ENCODE measurements at places on chromosomes 3 and 15. TPM values are rescaled to one million over a fixed set of nuclear protein-coding genes. Genes with fewer than 3 reads are reported as not detected.

GRCh38 chr3:133599280-133599679 is 25.8 kb downstream of the CDV3 start:
- H3K27me3 ChIP-seq = no peaks in the 10 kb centered on the region
- peaks cover 15% of the 10 kb centered on the region for H3K4me1 ChIP-seq
- DNase-seq = no peak
- H3K27ac ChIP-seq = no peak overlapping the region
- peaks cover 18% of the 10 kb centered on the region for H3K36me3 ChIP-seq
- no peak overlapping the region for H3K4me3 ChIP-seq

DNA sequence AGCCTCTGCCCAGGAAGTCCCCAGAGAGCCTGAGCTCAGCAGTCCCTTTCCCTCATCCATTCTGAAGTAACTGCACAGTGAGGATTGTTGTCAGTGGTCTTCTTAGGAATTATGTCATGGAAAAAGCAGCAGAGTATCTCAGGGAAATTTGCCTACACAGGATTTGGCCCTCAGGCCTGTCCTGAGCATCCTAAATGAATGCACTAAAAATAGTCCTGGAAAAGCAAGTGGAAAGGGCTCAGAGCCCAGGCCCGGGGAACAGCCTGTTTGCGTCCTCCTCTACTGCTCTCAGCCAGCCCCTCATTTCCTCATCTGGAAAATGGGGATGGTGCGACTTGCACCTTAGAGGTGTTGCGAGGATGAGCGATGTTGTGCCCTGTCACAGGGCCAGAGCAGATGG is 21.6 kb downstream of the LYSMD4 start:
- no peak overlapping the region for H3K27ac ChIP-seq
- H3K36me3 ChIP-seq = peaks cover 34% of the 10 kb centered on the region
- peaks cover 24% of the 10 kb centered on the region for H3K4me1 ChIP-seq
- peak; percentile 48 for DNase-seq
- no peaks in the 10 kb centered on the region for H3K27me3 ChIP-seq
- no peak overlapping the region for H3K4me3 ChIP-seq

GRCh38 chr15:67240235-67241131 is 14.0 kb downstream of the AAGAB start:
- peaks cover 44% of the 10 kb centered on the region for H3K4me1 ChIP-seq
- H3K36me3 ChIP-seq = peaks cover 26% of the 10 kb centered on the region
- no peaks in the 10 kb centered on the region for H3K27me3 ChIP-seq
- peak overlapping the region; percentile 91 for H3K27ac ChIP-seq
- DNase-seq = peak; percentile 72
- H3K4me3 ChIP-seq = peak overlapping the region; percentile 80

GRCh38 chr3:14358426-14359211 is 43.8 kb upstream of the SLC6A6 start:
- H3K27me3 ChIP-seq = no peaks in the 10 kb centered on the region
- no peak overlapping the region for H3K4me3 ChIP-seq
- DNase-seq = no peak
- no peaks in the 10 kb centered on the region for H3K4me1 ChIP-seq
- no peaks in the 10 kb centered on the region for H3K36me3 ChIP-seq

The ATP8B4 gene
- 38.5 TPM for total RNA-seq

The GOLGA6A gene
- total RNA-seq = not detected

- DNase-seq = no peak
- H3K4me1 ChIP-seq = peaks cover 33% of the 10 kb centered on the region
These were observed 5.9 kb downstream of the FLNB start for GRCh38 chr3:58013973-58014649.

The PLA2G4D gene
- not detected for total RNA-seq

The CPLX3 gene
- 0.09 TPM for total RNA-seq

GRCh38 chr3:58041182-58041825 is 33.1 kb downstream of the FLNB start:
- peaks cover 40% of the 10 kb centered on the region for H3K4me1 ChIP-seq
- H3K36me3 ChIP-seq = peaks cover 4% of the 10 kb centered on the region
- H3K27me3 ChIP-seq = no peaks in the 10 kb centered on the region
- no peak overlapping the region for H3K27ac ChIP-seq
- DNase-seq = no peak
- H3K4me3 ChIP-seq = no peak overlapping the region

GRCh38 chr3:52650439-52650838 is 35.3 kb downstream of the PBRM1 start:
- no peak for DNase-seq
- peaks cover 9% of the 10 kb centered on the region for H3K4me1 ChIP-seq
- no peaks in the 10 kb centered on the region for H3K27me3 ChIP-seq
- no peak overlapping the region for H3K4me3 ChIP-seq
- H3K27ac ChIP-seq = no peak overlapping the region
- H3K36me3 ChIP-seq = peaks cover 54% of the 10 kb centered on the region

DNA sequence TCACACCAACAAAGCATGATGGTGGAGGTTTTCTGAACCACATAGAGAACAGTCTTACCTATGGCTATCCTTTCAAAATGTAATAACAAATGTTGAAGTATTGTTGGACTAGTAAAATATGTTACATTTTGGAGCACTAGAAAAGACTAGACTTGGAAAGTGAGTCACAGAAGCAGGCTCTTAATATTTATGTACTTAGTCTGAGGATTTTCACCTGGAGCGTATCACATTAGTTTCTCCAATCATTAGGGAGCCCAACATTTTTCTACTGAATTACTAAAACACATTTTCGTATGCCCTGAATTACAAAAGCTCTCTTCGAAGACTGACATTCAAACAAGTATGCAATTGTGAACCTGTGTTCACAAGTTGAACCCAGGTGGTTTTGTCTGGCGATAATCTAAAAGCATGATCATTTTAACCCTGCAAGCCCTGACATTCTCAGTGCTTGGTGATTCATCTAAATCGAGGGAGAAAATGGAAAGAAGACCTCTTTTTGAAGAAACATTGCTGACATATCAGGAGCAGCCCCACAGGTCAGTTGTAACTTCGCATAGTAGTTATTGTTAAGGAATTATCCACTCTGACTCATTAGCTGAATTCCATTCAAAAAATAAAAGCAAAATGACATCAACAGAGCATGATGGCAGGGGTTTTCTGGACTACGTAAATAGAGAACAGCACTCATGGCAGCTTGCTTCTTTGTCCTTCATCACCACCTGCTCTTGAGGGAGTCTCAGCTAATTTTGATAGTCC is 679.8 kb upstream of the NECTIN3 start:
- DNase-seq = no peak
- H3K4me3 ChIP-seq = no peak overlapping the region
- H3K27me3 ChIP-seq = no peaks in the 10 kb centered on the region
- H3K4me1 ChIP-seq = no peaks in the 10 kb centered on the region

DNA sequence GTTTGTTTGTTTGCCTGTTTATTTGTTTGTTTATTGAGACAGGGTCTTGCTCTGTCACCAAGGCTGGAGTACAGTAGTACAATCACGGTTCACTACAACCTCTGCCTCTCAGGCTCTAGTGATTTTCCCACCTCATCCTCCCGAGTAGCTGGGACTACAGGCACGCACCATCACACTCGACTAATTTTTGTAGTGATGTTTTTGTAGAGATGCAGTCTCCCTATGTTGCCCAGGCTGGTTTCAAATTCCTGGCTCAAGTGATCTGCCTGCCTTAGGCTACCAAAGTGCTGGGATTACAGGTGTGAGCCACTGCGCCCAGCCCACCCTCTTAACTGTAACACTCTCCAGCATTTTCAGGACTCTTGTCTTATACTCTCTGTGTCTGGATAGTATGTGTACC is 26.7 kb downstream of the PLD1 start:
- no peaks in the 10 kb centered on the region for H3K4me1 ChIP-seq
- H3K4me3 ChIP-seq = no peak overlapping the region
- H3K27ac ChIP-seq = no peak overlapping the region
- no peak for DNase-seq

DNA sequence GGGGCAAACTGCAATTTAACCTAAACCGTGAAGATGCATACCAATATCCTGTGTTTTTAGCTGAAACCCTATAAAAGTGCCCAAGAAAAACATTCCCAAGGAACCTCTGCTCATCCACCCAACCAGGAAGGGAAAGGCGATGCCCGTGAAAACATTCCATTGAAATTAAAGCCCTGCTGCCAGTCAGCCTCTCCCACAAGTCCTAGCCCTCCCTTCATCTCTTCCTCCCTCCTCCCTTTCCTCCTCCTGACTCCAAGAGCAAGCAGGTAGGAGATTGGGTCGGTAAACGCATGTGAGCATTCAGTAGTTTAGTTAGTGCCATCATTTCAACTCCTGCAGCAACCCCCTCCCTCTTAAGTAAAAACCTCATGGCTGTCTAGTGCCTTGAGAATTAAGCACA is 27.7 kb downstream of the HES1 start:
- no peak overlapping the region for H3K27ac ChIP-seq
- no peak overlapping the region for H3K4me3 ChIP-seq
- no peak for DNase-seq

DNA sequence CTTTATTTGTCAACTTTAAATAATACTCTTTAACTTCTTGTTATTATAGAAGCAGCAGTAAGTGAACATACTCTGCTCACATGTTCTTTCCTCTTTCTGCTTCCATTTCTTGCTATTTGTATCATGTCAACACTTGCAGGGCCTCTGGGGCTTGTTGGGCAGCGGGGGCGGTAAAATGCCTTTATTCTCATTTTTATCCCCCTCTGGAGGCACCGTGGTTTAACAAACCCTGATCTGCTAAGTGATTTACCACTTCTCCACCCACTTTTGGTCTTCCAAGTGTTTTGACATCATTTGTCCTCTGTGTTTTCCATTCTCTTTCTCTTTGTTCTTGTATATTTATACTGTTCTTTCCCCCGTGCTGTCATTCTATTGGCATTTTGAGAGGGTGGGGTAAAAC is 33.9 kb downstream of the SCN10A start:
- H3K36me3 ChIP-seq = no peaks in the 10 kb centered on the region
- no peak overlapping the region for H3K27ac ChIP-seq
- DNase-seq = no peak
- peaks cover 14% of the 10 kb centered on the region for H3K27me3 ChIP-seq

DNA sequence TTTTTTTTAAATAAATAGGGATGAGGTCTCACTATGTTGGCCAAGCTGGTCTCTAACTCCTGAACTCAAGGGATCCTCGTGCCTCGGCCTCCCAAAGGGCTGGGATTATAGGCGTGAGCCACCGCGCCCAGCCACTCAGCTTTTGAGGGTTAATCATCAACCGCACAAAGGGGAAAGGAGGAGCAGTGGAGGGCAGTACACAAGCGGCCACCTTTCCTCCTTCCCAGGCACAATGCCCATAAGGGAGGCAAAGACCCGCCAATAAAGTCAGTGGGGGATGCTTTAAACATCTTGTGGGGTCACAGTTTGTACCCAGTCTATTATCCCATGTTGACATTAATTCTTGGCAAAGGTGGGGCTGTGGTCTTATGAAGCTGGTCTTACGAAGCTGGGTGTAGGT is 32.4 kb downstream of the EHD4 start:
- no peak for DNase-seq
- H3K36me3 ChIP-seq = peaks cover 32% of the 10 kb centered on the region
- peak overlapping the region; percentile 84 for H3K27ac ChIP-seq
- no peak overlapping the region for H3K4me3 ChIP-seq
- H3K27me3 ChIP-seq = no peaks in the 10 kb centered on the region

The LYZL4 gene
- not detected for total RNA-seq

The ASB14 gene
- total RNA-seq = not detected

DNA sequence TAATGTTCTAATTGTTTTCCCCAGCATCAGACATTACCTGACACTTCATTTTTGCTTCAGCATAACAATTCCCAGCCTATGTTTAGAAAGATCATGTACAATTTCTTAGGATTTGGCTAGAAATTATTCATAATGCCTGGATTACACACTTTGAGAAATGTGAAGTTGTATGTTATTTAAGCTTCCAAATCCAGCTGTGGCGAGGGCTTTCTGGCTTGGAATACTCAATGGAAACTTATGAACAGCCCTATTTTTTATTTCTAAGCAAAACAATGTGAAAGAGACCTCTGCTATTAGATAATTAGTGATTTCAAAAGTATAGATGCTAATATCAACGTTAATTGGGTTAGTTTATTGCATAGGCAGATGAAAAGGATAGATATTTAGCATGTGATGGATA is 341.6 kb downstream of the ZNF385D start:
- H3K4me3 ChIP-seq = no peak overlapping the region
- DNase-seq = no peak
- no peaks in the 10 kb centered on the region for H3K36me3 ChIP-seq
- no peak overlapping the region for H3K27ac ChIP-seq
- no peaks in the 10 kb centered on the region for H3K27me3 ChIP-seq

- no peak for DNase-seq
- H3K36me3 ChIP-seq = peaks cover 1% of the 10 kb centered on the region
- peaks cover 9% of the 10 kb centered on the region for H3K27me3 ChIP-seq
- H3K4me1 ChIP-seq = peaks cover 6% of the 10 kb centered on the region
- H3K4me3 ChIP-seq = no peak overlapping the region
- no peak overlapping the region for H3K27ac ChIP-seq
These were observed 8.4 kb upstream of the PLA2G4D start for GRCh38 chr15:42102646-42103235.

DNA sequence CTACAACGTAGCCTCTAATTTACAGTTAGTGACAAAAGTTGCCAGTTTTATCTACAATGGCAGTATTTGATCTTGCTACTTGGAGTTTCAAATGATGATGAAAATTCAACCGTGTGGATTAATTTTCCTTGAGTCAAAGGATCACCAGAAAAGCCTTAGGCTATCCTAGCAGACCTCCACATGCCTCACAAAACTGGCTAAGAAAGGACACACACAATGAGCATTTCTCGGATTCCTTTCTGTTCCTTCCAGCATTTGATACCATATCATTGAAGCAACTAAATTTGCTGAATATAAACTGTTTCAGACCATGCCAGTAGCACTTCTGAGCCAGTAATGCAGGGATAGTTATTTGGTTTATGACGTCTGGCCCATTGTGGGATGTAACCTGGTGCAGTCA is 587.4 kb upstream of the MDFIC2 start:
- H3K27me3 ChIP-seq = peaks cover 10% of the 10 kb centered on the region
- no peaks in the 10 kb centered on the region for H3K4me1 ChIP-seq
- no peak for DNase-seq
- no peak overlapping the region for H3K4me3 ChIP-seq
- H3K27ac ChIP-seq = no peak overlapping the region
- no peaks in the 10 kb centered on the region for H3K36me3 ChIP-seq

- H3K27ac ChIP-seq = no peak overlapping the region
- no peak for DNase-seq
- H3K27me3 ChIP-seq = no peaks in the 10 kb centered on the region
- H3K36me3 ChIP-seq = no peaks in the 10 kb centered on the region
- peaks cover 4% of the 10 kb centered on the region for H3K4me1 ChIP-seq
These were observed 284.8 kb downstream of the OTOL1 start for GRCh38 chr3:161781381-161781780.

All from activated CD4-positive, alpha-beta T cell treated with anti-CD3 and anti-CD28 coated beads, Interleukin-2, amount 10 ng/mL, durations not matched to agents 24 days and 14 days (primary cell).